Fibroblast of skin of back (primary cell): ENCODE measurements at places on chromosomes 2 and 18.

GRCh38 chr2:114039677-114040076, 149.8 kb downstream of the ACTR3 start:
- DNase-seq, result no peak

DNA sequence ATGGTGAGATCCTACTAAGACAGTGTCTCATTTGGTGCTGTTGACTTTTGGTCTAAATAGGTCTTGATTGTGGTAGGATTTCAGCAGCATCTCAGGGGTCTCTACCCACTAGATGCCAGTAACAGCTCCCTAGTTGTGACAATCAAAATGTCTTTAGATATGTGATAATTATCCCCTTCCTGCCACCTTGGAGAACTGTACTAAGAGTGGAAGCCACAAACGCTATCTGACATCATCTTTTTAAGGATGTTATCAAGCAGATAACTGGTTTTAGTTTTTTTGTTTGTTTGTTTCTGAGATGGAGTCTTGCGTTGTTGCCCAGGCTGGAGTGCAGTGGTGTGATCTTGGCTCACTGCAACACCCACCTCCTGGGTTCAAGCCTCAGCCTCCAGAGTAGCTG, 3.1 kb downstream of the MGAT5 start:
- DNase-seq, result no peak

DNA sequence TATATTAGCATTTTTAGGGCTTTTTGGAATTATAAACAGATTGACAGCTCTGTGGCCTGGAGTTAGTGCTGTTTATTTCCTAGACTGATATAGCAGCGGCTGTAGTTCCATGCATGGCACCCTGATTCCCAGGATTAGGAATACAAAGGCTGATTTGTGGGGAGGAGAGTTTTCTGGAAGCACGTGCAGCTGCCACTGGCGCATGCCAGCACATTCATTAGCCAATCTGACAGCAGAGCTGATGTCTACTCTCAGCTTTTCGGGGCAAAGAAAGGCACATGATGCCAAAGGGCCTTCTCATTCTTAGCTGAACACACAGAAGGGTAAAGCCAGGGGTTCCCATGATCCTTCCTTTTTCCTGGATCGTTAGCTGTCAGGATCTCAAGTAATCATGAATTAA, 45.7 kb upstream of the RAPH1 start:
- DNase-seq, result no peak

DNA sequence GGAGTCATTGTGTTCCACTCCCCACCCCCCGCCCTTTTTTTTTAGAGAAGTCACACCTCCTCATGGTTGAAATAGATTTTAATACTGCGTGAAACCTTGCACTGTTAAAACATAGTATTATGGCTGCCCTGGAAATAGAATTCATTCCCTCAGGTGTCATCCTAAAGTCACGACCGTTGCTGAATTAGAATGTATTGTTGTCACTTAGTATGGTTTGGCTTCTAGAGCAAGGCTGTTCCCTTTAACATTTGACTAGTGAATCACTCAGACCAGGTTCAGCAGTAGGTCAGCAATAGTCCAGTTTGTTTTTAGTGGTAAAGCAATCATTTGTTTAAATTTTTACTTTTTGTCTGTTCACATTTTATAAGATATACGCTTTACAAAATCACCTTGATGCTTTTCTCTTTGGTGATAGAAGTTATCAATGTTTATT, 1.2 kb downstream of the BABAM2 start:
- DNase-seq, result no peak

- DNase-seq, result no peak
Observed at GRCh38 chr18:47558110-47558750, 306.8 kb upstream of the SKOR2 start.
